ENCODE measurements at places on chromosomes 1 and 21.
A peak's percentile ranks its signal among the peaks of the same experiment; 100 is the strongest.

GRCh38 chr1:20381045-20381641 lies 90.5 kb downstream of the VWA5B1 start:
- no peak for DNase-seq

DNA sequence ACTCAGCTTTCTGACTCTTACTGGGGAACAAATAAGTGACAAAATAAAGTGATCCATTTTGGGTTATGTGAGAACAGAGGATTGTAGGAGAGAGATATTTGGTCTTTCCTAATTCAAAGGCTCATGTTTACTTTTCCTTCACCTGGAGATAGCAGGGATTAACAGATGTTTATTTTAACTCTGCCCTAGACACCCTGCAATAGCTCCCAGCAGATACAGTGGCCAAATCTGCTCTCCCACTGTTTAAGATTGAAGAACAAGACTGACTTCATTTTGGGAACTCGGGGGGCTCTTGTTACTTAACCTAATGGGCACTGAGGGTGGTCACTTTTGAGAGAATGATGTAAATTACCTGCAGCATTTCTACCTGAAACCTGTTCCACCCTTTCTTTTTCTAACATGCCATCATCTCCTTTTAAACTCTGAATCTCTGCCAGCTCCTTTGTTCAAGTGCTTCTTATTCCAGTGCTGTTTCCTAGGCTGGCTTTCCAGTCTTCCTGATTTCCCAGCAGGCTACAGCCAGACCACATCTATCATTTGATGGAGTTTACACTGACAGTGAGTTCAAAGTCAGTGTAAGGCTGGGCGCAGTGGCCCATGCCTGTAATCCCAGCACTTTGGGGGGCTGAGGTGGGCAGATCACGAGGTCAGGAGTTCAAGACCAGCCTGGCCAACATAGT lies 90.0 kb downstream of the SELENOF start:
- DNase-seq = no peak

DNA sequence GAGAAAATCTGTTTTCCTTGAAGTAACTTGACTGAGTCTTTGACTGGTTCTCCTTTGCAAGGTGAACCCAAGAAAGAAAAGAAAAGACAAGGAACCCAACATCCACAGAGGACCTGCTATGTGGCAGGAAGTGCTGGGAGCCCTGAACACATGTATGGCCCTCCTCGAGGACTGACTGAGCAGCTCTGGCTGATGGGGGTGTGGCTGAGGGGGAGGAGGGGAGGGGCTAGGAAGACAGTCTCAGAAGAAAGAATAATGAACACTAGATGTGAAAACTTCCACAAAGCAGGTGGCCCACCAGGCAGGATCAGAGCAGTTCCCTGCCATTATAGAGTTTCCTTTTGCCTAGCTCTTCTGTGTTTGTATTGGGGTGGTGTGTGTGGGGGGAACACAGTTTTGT lies 26.1 kb downstream of the NENF start:
- no peak for DNase-seq

GRCh38 chr1:210739627-210740026 lies 394.3 kb downstream of the KCNH1 start:
- no peak for DNase-seq

- no peak for DNase-seq
These were observed 38.0 kb downstream of the SLC1A7 start for GRCh38 chr1:53104289-53104913.

GRCh38 chr1:183331091-183331742 lies 87.0 kb downstream of the NMNAT2 start:
- no peak for DNase-seq

GRCh38 chr1:201721082-201722049 lies 107.6 kb upstream of the IPO9 start:
- DNase-seq = no peak

- no peak for DNase-seq
These were observed 40.8 kb upstream of the STMN1 start for GRCh38 chr1:25947027-25947426.

DNA sequence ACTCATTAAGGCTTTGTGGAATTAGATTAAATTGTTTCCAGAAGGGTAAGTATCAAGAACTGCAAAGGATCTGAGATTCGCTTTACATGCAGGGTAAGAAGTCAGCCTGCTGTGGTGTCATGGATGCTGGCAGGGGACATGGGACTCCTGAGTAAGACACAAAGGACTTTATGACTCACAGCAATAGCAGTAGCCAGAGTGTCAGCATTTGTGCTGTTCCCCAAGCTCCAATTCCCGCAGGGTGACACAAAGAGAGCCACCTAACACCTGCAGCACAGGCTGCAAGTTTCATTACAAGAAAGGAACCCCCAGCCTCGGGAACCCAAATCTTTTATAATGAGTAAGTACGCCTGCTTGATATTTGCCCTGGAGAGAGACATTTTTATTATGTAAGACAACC lies 298.1 kb upstream of the POU3F1 start:
- no peak for DNase-seq

DNA sequence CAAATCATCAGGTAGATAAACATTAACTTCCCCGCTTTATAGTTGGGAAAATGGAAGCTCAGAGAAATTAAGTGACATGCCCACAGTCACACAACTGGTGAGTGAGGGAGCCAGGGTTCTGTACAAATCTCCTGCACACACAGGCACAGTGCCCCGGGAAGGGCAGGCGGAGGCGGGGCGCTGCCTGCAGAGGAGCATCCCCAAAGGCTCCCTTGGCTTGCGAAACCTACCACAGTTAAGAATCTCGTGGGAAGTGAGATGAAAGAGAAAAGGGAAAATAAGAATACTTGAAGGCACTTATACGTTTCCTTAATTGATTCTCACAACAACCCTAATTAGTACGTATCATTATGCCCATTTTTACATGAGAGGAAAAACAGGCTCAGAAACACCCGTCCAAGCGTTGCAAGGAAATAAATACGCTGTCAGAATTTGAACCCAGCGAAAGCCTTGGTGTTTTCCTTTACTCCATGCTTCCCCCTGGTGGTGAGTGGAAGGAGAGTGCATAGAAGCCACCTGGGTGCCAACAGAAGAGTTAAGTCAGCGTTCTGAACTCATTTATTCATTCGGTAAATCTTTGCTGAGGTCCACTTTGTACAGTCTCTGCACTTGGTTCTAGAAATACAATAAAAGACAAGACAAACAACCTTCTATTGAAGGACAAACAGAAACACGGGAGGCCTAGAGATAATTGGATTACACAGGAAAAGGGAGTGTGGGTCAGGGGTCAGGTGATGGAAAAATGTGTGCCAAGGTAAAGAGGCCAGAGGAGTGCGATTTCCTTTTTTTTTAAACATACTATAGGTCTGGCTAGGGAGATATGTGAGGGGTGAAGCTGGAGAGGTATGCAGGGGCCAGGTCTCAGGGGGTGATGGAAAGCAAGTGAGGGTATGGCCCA lies 28.4 kb downstream of the ACP6 start:
- peak; percentile 50 for DNase-seq

DNA sequence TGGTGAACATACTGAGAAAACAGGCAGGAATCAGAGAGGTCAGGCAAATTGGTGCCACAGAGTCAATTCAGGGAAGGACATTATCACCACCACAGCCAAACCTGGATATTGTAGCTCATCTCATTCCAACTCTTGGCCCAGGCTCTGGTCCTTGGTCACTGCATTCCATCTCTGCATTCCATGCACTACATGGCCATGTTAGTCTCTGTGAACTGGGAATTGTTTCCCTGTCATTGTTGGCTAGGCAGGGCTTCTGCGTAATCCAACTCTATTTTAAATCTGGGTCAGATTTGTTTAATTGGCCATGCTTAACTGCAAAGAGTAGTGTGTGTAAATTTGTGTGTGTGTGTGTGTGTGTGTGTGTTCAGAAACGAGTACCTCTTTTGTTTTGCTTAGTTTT lies 837.6 kb upstream of the ADAMTS5 start:
- no peak for DNase-seq

- no peak for DNase-seq
These were observed 831 bp downstream of the TMEM52 start for GRCh38 chr1:1917995-1918900.

GRCh38 chr1:160101037-160101716 lies 2.8 kb upstream of the IGSF8 start:
- peak; percentile 66 for DNase-seq

GRCh38 chr1:39573736-39574624 lies 2.6 kb downstream of the PABPC4 start:
- no peak for DNase-seq

- DNase-seq = no peak
These were observed 42.9 kb downstream of the STYXL2 start for GRCh38 chr1:167136806-167137205.

DNA sequence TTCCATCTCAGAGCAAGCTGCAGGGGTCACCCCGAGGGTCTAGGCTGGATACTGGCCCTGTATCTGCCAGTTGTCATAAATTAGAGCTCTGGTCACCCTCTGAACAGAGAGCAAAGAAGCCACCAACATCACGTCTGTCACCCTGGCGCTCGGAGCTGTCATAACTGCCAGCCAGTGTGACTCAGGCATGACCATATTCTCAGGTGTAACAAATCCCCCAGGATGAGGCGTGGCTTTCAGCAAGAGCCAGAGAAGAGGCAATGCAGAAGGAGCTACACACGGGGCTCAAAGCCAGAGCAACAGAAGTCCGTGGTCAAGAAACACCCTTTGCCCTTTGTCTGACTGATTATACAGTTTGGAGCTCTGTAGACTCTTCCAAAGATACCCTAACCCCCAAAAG lies 40.0 kb downstream of the PRAMEF20 start:
- DNase-seq = no peak

DNA sequence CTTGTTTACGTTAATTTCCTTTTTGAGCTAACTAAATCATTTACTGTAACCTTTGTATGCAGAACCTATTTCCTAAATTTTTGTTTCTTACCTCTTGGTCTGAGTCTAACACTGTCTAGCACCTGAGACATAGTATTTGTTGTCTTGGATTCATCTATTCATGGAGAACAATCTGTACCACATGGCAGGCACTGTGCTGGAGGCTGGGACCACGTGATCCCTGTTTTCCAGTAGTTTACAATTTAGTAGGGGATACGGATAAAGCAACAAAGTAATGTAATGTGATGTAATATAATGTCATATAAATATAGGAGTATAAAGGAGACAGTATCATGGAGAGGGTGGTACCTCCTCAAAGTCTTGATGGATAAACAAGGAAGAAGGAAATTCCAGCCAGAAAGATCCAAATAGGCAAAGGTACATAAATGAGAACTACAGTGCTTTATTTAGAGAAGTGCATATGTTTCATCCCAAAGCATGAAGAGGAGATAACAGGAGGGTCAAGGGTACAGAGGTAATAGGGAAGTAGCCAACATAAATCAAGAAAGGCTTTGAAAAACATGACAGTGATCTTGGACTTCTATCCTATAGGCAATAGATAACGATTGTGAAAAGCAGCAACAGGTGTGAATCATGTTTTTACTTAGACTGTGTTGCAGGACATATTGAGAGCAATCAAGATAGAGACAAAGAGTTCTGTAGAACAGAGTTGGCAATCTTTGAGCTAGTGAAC lies 25.9 kb upstream of the CLCA4 start:
- DNase-seq = no peak

- no peak for DNase-seq
These were observed 9.5 kb downstream of the RUNX3 start for GRCh38 chr1:24920533-24920925.

DNA sequence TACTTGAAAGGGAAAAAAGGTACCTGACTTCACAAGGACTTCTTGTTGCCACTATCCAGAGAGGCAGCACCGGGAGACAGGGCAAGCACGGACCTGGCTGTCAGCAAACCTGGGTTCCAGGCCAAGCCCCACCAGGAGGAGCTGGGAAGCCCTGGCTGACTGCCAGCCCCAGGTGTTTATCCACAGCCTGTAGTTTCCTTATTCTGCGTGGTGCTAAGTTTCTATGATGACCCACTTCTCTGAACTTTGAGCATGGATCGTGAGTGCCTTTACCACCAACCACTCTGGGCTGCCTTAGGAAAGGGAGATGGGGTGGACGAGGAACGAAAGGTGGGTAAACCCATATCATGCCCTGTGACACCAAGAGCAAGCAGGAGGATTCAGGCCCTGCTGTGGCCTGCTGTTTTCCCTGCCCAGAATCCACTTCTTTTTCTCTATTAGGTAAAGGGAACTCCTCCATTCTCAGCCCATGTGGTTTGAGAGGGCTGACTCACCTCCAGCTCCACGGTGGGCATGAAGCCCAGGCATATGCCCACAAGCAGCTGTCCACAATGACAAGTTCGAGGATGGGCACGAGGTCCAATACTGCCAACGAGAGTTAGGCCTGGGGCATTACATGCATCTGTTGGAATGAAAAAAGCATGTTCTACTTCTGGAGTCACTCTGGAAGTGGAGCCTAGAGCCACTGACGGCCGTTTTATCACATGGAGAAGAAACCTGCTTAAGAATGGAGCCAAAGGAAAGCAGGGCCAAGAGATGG lies 20.3 kb downstream of the TSPAN2 start:
- DNase-seq = no peak

DNA sequence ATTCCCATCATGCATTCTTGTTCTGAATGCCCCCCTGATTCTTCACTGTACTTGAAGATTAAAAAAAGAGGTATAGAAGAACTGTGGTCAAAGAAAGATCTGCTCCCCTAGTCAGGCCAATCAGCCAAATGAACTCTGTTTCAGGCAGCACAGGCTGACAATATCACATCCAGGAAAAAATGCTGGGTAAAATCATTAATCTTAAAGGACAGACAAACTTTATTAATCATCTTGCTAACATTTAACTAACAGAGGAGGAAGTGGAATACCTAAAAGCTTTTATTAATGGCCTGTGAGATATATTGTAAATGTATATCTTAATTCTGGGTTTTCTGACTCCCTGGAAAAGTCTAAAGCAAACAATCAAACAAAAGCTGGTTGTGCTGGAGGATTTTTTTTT lies 660.5 kb upstream of the PRMT6 start:
- no peak for DNase-seq

DNA sequence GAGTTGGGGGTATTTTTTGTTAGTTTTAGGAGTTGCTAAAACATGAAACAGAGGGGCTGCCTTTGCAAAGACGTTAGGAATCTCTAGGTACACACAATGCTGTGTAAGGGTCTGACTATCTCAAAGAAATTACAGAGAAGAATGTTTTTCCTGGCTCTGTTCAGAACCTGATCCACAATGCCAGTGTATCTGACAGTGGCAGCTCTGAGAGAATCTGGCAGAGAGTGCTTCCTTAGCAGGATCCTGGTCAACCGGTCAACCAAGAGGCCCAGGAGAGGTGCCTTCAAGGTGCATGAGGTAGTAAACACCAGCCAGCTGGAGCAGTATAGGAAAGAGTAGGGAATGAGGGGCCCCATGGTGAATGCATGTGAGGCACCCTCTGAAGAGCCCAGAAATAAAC lies 40.9 kb upstream of the RGS1 start:
- no peak for DNase-seq

- DNase-seq = no peak
These were observed 28.3 kb upstream of the PPM1J start for GRCh38 chr1:112743174-112744008.
